Common myeloid progenitor, CD34-positive (primary cell): ENCODE measurements at places on chromosomes 7 and 10.

DNA sequence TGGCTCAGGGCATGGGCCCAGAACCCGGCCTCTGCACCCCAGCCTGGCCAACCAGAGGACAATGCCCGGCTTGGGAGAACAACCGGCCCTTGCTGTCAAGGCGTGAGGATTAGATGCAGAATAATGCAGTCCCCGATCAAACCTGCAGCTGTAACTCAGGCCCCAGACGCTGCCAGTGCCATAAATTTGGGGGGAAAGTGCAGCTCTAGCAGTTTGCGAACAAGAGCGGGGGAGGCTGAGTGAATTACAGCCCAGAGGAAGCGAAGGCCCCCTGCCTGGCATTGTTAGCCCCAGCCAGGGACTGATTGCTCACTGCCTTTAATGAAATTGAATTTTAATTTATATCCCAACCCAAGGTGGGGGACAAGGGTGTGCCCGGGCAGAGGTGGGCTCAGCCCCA lies 38.0 kb upstream of the GNA12 start:
- no peak for DNase-seq

DNA sequence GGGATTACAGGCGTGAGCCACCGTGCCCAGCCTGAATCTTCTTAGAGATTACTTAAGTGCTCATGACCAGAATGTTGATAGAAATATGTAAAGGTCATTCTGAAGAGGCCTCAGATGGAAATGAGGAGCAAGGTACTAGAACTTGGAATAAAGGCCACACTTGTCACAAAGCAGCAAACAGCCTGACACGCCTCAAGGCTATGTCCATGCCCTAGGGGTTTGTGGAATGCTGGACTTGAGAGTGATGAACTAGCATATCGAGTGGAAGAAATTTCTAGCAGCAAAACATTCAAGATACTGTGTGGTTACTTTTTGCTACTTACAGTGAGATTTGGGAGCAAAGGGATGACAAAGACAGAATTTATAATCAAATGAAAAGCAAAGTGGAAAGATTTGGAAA lies 39.0 kb downstream of the ZNF438 start:
- DNase-seq, result no peak

DNA sequence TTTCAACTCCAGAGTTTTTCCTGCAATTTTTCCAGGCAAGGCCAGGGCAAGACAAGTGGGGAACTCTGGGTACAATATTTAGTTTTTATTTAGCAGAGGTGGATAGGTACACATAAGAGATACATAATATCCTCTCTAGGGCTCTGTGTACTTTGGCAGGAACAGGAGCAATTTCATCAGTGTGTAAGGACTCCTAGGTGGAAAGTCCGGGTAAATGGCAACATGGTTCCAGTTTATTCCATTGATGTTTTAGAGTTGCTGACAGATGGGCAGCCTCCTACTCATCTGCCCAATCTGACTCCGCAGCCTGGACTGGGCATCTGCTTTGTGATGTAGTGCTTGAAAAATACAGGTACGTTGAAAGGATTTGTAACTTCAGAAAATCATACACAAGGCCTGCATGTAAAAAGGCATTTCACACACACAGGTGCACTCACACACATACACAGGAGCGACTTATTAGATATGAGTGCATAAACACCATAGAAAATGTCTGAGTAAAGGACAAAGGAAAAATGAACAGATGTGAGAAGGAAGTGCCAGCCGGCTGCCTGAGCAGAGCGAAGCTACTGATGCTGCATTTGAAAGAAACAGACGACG lies 5.7 kb downstream of the PON1 start:
- no peak for DNase-seq

- peak; percentile 64 for DNase-seq
These were observed 8.4 kb downstream of the ETV1 start for GRCh38 chr7:13981070-13981469.

- DNase-seq, result peak; percentile 46
These were observed 48.3 kb upstream of the FAM171A1 start for GRCh38 chr10:15419279-15419874.

DNA sequence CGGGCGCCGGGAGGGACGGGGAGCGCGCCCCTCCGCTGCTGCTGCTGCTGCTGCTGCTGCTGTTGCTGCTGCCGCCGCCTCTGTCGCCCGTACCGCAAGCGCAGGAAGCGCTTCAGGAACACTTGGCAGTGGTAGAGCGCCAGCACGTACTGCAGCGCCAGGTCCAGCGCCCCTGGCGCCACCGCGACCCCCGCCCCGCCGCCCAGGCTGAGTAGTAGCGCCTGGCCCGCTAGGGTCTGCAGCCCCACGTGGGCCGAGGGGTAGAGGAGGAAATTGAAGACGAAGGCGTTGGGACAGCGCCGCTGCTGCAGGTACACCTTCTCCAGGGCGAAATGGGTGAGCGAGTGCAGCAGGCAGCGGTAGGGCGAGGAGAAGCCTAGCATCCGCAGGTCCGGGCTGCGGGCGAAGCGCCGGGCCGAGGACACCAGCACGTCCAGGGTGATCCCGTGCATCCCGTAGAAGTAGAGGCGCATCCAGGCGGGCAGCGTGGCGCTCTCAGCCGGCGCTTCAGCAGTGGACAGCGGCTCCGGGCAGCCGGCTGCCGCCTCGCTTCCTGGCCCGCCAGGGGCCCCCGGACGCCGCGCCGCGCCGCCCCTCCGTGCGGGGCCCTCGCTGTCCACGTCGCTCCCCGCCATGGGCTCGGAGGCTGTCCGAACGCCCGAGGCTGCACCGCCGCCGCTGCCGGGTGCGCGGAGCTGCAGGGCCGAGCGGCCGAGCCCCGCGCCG lies at the start of gene TMEM229A:
Gene TMEM229A (minus strand): TSS at position 699 of the 726 bp plus-strand sequence. CDS start 64 bp downstream, at position 635.
- peak; percentile 51 for DNase-seq
